ENCODE measurements at places on chromosomes 5 and 9.

- peak; percentile 83 for DNase-seq
Observed at GRCh38 chr5:170169996-170170395, 62.8 kb upstream of the C5orf58 start.

DNA sequence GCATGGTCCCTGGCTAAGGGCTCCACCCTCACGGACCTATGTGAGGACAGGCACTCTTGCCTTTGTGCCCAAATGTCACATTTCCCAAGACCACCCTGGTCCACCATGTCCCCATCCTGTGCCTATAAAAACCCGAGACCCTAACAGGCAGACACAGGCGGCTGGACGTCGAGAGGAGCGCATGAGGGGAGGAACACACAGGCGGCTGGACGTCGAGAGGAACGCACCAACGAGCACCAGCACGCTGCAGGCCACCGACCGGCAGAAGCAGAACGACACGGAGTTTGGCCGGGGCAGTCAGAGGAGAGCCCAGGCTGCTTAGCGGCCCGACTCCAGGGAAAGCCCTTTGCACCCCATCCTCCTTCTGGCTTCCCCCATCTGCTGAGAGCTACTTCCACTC lies 119.9 kb downstream of the ADAMTS2 start:
- no peak for DNase-seq

DNA sequence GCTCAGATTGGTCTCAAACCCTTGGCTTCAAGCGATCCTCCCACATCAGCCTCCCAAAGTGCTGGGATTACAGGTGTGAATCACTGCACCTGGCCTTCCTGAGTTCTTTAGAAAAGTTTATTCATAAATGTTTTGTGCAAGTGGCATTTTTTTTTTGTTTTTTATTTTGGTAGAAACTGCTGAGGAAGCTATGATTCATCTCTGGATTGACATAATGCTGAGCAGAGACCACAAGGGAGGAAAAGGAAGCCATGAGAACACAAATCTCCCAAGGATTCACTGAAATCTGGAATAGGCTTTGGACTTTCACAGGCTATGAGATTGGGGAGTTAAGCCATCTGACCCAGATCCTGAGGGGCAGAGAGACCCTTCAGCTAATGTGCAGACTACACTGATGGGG lies 3.4 kb upstream of the SLC46A2 start:
- no peak for DNase-seq

- peak; percentile 37 for DNase-seq
Observed at GRCh38 chr9:77588271-77588937, 59.7 kb downstream of the GNA14 start.

- DNase-seq, result peak; percentile 57
Observed at GRCh38 chr5:446883-447263, 3.9 kb downstream of the EXOC3 start.

DNA sequence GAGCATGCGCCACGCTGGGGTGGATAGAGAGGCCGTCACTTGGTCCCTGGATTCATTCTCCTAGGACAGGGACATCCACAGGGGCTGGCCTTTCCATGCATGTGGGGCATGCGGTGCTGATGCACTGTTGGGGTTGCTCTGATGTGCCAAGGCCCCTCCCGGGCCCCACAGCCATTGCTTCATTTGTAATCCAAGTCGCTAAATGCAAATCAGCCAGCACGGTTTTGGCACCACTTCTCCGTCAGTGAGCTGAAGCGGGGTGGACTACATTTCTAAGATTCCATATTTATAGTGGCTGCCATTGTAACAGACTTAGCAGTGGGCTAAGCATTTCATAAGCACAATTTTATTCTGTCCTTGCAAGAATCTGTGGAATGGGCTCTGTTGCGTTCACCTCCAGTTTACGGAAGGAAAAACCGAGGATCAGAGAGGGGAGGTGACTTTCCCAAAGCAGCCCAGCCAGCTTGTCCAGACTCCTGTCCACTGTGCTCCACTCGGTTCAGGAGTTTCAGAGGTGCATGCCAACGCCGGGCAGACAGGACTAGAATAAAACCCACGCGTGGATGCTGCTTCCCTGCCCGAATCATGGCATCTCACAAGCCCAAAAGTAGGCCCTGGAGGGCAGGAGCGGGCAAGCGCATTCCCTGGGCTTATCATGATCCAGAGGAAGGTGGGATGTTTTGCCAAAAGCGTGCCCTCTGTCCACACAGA lies 102.6 kb upstream of the COL5A1 start:
- no peak for DNase-seq

GRCh38 chr9:101705135-101705661 lies 33.2 kb downstream of the GRIN3A start:
- peak; percentile 90 for DNase-seq

DNA sequence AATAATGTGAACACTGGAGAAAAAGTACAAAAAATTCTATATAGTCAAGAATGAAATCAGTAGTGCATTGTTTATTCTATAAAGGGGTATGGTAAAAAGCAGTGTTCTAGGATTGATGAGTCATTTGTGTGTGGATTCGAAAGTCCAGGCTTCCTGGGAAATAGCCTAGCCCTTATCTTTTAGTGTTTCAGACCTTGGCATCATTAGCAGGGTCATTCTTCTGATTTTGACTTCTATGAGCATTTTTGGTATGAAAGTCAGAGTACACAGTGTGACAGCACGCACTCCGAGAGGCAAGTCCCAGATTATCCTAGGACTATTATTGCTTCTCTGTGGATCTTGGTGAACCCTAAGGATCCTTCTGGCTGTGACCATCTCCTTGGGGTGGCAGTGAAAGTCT lies 16.9 kb downstream of the PCSK5 start:
- DNase-seq, result no peak

DNA sequence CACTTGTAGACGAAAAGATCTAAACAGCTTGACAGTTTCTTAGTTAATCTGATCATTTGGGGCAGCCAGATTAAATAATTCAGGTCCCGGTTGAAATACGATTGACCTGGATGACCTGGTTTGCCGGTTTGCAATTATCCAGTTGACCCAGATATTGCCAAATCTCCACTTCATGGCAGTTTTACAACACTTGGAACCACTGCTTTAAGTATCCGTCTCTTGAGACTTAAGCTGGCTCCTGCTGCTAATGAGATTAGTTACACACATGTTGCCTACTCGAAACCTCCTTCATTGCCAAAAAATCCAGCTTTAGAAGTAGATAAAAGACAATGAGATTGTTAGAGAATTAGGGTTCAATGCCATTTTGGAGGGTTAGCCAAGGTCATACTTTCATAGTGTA lies 136.2 kb upstream of the HAPLN1 start:
- DNase-seq, result peak; percentile 15

- no peak for DNase-seq
Observed at GRCh38 chr9:87610200-87611155, 112.8 kb downstream of the DAPK1 start.

GRCh38 chr5:151550146-151550545 lies 41.0 kb downstream of the FAT2 start:
- no peak for DNase-seq

- peak; percentile 96 for DNase-seq
Observed at GRCh38 chr5:179819296-179820126, 1.2 kb upstream of the SQSTM1 start.

DNA sequence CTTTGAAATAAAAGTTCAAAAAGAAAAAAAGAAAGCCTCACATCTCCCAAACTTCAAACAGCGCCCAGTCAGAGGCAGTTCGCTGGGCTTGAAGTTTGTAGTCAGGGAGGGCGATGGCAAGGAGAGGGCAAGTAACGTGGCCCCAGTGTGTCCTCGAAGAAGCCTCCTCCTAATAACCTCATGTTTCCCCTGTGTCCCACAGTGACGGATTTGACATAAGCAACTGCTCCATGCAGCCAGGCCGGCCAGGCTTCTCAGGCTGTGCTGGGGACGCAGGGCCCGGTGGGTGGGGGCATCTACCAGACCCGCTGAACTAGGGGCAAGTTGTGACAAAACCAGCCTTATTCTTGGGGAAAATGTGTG lies 172.2 kb downstream of the ERCC6L2 start:
- no peak for DNase-seq

- DNase-seq, result peak; percentile 45
Observed at GRCh38 chr5:16480821-16481538, 15.4 kb upstream of the ZNF622 start.

DNA sequence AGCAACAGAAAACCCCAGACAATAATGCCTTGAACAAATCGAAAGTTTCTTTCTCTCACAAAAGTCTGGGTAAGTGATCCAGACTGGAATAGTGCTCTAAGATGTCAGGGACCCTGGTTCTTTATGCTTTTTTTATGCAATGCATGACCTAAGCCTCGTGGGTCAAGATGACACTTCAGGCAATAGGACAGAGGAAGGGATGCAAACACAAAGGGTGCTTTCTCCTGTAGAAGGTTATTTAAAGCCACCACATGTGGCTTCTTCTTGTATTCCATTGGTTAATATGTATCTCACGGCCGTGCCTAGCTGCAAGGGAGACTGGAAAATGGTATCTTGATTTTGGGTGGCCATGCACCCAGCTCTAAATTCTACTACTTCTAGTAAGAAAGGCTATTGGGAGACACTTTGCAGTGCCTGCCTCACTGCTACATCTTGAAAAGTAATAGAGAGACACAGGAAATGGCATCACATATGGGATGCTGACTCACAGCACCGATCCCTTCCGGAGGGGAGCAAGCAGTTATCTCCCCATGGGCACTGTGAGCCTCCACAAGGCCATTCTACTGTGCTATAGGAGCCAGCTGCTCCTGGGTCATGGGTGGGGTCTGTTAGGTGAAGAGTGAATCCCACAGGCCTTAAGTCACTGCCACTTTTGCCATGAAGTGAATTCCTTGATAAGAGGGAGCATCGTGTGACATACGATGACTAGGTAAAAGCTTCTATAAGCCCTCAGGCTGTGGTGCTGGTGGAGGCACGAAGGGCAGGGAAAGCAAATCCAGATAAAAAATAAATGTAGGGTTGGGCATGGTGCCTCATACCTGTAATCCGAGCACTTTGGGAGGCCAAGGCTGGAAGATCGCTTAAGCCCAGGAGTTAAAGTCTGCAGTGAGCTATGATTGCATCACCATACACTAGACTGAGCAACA lies 32.5 kb upstream of the RAB14 start:
- peak; percentile 66 for DNase-seq

GRCh38 chr5:154697371-154697770 lies 57.8 kb upstream of the LARP1 start:
- DNase-seq, result no peak

GRCh38 chr5:180433032-180433422 lies 61.2 kb upstream of the CNOT6 start:
- no peak for DNase-seq

DNA sequence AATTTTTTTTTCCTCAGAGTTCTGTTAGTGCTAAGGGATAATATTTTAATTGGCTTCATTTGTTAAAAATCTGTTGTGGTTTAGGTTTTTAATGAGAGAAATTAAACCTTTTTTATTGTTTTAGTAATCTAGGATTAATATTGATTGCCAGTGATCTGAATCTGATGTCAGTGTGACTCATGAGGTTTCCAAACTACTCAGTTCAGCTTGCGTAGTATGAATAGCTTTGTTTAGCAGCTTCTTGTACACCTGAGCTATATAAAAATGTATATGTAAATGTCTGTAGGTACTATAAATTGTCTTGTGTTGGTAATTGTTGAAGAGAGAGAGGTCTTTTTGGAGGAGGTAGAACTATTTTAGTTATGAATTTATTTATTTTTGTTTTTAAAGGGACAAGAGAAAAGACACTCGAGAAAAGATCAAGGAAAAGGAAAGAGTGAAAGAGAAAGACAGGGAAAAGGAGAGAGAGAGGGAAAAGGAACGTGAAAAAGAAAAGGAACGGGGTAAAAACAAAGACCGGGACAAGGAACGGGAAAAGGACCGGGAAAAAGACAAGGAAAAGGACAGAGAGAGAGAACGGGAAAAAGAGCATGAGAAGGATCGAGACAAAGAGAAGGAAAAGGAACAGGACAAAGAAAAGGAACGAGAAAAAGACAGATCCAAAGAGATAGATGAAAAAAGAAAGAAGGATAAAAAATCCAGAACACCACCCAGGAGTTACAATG lies 26.3 kb downstream of the SREK1 start:
- DNase-seq, result no peak

DNA sequence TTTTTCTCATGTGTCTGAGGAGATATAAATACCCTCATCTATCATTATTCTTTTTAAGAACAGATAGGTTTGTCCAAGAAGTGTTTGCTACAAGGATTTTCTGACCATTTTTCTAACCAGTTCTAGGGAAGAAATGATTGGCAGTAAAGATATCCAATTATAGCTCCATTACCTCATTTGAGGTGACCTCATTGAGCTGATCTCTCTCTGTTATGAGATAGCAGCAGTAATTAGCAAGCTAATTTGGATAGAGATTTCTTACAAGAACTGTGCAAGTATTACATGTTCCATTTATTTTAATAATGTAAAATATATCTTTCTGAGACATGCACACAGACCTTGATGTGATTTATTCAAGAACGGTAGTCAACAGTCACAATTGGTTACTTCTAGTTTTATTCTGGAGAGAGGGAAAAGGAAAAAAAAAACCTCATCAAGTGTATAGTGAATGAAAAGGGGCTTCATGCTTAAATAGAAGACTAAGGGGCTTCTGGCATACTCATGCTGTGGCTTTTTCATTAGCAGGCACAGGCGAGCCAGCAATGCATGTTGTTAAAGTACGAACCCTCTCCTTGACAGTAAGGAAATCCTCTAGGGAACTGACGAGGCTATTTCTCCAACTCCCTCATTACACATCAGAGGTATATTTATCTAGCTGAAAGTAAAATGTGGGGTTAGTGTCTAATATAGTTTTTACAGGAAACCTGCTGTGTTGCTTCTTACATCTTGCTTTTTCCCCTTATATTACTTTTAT lies 127.3 kb downstream of the NUDT12 start:
- peak; percentile 21 for DNase-seq

GRCh38 chr5:142785206-142785605 lies 15.0 kb downstream of the ARHGAP26 start:
- DNase-seq, result no peak
